CD4-positive, alpha-beta T cell treated with Interleukin-4 for 1 hour (primary cell): ENCODE measurements at places on chromosomes 5 and 9.

GRCh38 chr5:149207831-149208230, 63.8 kb upstream of the AFAP1L1 start:
- DNase-seq: no peak

DNA sequence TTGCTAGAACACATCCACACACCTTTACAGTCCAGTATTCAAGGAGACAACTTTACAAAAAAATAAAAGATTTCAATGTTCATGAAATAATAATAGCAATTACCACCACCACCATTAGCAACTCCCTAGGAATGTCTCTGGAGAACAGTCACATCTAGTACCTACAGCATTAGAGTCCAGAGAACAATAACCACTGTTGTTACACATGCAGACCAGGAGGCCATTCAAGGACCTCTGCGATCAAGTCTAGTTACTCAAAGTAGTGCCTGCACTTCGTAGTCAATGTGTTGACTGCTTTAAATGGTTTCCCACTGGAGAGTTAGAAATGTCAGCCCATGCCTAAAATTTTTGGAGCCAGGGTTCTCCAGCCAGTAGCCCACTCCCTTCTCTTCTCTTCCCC, 244.4 kb downstream of the DEPDC1B start:
- DNase-seq: no peak

DNA sequence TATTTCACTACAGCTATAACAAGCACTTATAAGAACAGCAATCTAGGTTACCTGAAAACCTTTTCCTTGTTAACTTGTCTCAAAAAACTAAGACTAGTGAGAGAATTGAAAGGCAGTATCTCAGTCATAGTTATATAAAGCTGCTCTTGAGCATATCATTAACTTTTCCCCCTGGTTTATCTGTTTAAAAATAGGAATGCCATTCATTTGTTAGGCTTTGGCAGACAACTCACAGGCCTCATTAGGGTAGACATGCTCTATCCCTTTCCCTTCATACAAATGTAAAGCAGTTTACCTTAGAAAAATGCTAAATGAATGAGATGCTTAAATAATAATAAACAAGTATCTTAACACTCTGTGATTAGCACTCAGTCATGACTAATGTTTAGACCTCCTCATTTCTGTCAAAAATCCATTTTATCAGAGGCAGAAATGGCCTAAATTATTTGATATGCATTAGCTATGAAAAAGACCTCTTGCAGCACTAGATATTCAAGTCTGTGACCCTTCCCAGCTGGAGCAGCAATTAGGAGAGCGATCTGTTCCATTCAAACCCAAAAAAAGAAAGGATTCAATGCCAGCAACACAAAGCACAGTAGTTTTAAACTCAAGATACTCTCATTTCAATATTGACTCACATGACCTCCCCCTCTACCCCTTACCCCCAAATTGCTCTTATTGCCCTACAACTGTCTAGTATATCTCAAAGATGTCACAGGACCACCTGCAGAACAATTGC, 1578.8 kb upstream of the WWC1 start:
- no peak for DNase-seq

DNA sequence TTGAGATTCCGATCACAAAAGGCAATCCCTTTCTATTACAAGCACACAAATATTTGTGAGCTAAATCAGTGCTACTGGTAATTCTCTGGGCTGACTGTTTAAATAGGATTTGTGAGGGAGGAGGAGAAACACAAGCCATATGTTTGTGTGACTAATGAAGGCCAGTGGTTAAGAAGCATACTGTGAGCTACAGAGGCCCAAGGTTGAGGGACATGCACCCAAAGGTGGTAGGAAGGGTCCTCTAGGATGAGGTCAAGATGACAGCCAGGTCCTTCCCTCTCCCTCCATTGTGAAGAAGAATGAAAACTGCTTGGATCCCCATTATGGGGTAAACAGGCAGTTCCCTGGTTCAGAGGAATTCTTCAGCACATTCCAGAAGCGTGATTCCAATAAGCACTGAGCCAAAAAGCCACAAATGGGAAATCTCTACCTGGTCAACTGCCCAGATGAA, 83.9 kb downstream of the SPOCK1 start:
- no peak for DNase-seq

GRCh38 chr5:31317665-31318064, 124.2 kb downstream of the CDH6 start:
- DNase-seq: no peak

GRCh38 chr5:175750511-175750931, 92.7 kb downstream of the HRH2 start:
- no peak for DNase-seq

DNA sequence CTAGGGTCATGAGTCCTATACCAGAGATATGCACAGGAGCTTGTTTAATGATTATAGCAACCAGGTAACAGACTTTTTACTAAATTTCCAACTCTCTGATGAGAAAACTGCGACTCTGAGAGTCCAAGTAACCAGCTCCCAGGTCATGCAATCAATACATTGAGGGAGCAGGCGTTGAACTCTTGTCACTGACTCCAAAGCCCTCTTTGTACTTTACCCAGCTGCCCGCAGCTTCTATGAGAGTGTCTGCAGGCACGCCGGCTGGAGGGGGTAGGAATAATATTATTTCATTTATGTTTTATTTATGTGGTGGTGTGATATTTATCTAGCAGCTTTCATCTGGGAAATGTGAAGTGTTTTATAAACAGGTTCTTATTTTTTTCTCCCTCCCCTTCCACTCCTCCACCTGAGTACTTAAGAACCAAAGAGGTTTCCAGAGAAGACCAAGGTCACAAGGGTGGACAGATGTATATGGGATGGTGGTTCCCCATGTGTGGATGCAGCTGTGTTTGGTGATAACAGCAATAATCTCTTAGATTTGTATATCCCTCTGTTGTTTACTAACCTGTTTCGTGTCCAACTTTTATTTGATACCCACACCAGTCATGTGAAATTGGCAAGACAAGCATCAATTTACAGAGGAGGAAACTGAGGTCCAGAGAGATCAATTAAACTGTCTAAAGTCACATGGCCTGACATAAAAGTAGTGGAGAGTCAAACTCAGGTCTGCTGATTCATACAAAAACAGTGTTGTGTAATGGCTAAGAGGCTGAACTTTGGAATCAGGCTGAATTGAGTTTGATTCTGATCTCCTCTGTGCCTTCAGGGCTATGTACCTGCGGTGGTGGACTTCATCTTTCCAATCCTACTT, 140.2 kb upstream of the TRIM32 start:
- no peak for DNase-seq

DNA sequence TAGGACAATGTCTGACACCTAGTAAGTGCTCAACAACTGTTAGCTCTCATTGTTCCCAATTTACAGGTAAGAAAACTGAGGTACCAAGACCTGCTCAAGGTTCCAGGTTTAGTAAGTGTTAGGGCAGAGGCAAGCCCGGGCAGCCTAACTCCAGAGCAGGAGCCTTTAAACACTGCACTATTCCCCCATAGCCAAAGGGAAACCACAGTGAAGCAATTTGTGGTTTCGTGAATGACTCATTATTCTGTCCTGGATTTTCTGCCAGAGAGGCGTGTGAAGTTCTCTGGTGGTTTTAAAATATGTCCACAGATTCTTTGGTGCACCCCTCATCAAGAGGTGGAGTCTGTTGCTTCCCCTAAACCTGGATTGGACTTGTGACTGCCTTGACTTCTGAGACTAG, 1.0 kb upstream of the MCC start:
- no peak for DNase-seq

DNA sequence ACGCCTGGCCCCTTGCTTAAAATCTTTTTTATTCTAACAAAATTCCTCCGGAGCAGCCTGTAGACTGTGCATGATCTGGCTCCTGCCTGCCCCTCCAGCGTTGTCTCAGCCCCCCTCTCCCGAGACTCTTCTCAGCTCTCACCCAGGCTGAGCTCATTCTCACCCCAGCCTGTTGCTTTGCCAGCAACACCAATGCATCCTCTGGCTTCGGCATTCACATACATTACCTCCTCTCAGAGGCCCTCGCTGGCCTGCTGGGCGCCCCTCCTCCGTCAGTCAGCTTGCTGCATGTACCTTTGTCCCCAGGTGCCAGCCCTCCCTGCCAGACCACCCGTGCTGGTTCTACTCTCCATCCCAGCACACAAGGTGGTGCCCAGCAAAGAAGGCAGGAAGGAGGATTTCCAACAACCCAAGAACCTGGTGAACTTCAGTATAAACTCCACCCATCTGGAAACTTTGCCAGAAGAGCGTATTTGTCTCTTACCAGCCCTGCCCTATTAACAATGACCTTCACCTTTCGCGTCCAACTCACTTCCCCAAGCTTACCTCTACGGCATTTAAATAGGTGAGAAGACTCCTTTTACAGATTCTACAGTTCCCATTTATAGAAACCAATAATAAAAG, 35.0 kb downstream of the MYO10 start:
- no peak for DNase-seq

GRCh38 chr5:42089705-42090104, 164.6 kb downstream of the FBXO4 start:
- no peak for DNase-seq

DNA sequence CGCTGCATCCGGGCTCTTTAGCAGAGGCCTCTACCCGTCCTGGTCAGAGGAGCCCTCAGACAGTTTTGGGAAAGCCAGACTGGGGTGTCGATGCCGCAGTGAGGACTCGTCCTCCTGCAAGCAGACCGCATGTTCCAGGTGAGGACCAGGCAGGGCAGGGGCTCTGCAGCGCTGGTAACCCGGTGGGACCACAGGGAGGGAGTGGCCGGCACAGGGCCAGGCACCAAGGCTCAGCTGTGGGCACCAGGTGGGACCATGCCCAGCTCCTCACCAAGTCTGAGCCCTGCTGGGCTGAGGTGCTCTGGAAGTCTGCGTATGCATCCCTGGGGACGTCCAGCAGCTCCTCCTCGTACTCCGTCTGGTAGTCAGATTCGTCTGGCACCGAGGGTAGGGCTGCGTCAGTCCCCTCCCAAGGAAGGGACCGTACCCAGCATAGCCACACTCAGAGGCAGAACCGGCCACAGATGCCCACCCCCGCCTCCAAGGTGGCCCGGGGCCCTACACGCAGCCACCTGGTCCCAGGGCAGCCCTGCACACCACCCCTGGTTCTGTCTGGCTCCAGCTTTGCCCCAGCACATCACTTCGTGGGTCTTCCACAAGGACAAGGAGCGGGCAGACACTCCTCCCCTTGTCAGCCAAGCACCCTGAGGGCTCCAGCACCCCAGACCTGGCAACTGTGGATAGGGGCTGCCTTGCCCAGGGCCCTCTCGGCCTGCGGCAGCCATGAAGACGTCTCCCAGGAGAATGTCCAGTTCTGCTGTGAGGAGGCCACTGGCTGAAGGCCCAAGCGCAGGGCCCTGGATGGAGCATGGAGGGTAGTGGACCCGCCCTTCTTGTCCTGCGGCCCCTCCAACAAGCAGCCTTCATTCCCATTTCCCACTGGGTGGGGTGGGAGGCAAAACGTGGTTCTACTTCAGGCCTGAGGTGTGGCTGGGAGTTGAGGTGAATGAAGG, 1.5 kb upstream of the NSMF start:
- no peak for DNase-seq

DNA sequence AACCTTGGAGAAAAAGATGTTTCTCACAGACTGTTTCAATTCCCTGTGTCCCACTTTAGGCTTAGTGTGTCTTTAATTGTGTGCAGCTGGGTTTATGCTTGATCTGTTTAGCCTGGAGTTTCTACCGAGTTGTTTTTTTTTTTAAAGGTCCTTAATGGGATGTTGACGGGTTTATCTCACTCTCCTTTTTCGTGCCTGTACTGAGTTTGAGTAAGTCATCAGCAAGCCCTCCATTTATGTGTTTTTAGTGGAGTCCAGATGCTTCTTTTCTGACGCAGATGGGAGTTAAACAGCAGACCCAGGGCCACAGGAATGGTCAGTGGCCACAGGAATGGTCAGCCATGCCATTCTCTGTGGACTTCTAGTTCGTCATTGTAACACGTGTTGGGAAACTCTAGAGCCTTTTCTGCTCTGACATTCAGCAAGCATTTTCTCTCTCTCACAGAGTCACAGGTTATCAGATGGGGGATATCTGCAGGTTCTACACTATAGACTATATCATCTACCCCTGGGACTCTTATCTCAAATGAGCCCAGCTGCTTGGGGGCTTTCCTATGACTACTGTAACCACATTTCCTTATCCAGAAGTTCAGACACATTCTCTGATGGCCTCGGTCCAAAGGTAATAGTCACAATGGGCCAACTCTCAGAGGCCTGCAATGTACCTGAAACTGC, 190.5 kb downstream of the TTLL11 start:
- no peak for DNase-seq

DNA sequence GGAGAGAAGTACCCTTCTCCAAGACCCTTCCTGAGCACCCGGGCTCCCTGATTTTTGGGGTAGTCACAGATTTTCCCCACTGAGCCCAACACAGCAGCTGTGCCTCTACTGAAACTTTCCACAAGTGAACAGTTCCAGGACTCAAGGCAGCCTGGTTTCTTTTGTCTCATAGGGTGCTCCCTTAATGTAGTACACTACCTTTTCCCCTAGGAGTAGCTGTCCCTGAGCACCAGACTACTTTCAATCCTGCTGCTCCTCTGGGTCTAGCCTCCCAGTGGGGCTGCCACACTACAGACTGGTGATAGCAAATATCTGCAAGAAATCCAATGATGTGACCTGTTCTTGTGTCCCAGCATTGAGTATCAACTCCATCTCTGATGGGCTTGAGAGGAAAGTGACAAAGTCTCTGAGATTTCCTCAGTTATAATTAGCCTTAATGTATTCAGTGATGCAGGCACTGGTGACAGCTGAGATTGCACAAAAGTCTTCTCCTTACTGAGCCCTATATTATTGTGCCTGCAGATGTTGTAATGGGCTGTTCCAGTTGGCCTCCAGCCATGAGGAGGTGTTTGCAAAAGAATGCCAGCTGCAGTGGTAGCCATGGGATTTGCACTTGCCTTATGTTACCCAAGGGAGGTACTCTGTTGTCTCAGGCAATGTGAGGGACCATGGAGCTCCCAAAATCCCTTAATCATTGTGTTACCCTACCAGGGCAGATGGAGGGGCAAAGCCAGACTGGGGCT, 1802.5 kb downstream of the EFNA5 start:
- DNase-seq: no peak

DNA sequence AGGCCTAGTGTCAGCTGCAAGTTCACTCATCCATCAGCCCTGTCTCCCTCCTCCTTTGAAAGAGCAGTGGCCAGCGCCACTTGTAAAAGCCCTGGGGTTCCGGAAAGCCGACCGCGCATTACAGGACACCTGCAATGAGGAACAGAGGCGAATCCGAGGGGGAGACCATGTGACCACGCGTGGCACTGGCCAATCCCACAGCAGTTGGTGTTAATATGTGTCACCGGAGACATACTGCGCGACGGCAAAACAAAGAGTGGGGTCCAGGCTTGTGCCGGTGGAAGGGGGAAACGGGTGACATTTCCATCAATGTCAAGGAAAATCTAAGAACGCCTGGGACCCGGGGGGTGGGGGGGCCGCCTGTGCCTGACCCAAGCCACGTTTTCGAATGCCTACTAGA, 480.8 kb downstream of the SPATA31A7 start:
- DNase-seq: no peak
